SK-N-SH (cell line): ENCODE measurements at places on chromosomes 16 and 17.

DNA sequence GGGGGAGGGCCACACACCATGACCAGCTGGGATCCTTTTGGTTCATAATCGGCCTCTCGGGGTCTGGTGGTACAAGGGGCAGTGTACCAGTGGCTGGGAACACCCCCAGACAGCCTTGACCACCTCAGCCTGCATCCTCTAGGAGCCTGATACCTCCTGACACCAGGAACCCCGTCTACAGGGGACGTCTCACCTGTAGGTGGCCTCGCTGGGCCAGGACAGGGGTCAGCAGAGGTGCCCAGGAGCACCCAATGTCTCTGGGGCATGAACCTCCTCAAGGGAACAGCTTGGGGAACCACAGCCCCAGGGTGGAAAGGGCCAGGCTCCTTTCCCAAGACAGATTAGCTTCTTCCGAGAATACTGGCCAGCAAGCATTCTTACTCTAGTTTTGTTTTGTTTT is 2.5 kb upstream of the METRNL start:
- DNase-seq, result peak; percentile 71

DNA sequence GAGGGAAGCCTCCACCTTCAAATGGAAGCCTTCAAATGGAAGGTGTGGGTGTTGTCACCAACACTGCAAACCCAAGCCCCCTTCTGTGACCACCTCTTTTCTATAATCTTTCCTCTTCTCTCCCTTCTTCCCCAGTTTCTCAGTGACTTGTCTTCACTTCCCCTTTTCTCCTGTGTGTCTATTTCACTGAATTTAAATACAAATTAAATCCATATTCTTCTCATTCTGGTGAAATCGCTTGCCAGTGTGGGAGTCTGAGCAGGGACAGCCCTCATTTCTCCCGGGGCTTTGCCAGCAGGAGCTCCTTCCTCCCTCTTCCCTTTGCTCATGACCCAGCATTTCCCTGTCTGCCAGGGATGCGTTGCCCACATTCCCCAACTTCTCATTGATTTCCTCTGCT is 6.4 kb upstream of the ITGAX start:
- no peak for DNase-seq

DNA sequence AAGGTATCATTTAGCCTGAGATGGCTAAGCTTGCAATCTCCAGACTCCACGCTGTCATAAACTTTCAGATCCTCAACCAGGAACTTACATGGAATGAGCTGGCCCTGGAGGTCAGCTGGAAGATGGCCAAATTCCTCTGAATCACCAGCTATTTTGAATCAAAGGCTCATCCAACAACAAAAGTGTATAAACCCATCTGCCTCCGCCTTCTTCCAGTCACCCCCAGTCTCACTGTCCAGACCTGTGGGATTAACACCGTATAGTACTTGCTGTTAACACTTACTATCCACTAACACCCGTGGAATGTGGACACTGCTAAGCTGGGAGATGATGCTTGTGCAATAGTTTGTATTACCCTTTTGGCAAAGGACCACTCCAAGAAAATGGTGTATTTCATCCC is 1.9 kb upstream of the LCMT1 start:
- no peak for DNase-seq

GRCh38 chr17:10871914-10872313 is 34.0 kb upstream of the PIRT start:
- no peak for DNase-seq

DNA sequence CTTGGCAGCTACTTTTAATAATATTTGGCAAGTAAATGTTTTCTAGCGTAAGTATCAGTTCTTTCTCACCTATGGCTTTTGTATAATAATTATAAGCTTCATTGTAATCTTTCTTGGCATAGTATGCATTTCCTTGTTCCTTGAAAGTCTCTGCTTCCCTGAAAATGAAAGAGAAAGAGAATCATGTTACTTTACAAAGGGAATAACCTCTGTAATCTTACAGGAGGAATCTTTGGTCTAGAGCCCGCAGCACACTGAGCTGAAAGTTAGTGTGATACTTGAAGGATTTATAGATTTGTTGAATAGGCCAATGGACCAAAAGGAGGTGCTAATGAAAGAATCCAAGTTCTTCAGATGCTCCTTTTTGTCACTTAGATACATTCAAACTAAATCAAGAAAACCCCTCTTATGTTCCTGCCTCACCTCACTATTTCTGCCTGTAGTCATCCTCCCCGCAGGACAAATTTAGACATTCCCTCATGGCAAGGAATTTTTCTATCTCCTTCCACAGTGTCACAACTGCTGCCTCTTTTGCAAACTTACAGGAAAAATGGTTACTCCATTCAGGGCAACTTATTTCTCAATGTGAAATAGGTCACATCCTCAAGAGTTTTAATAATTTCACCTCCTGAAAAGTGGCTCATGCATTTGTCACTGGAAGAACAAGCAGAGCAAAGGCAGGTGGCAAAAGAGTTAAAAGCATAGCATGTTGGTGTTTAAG is 16.7 kb downstream of the DNAJC7 start:
- DNase-seq, result no peak

- DNase-seq, result no peak
These were observed 8.6 kb downstream of the DNAAF1 start for GRCh38 chr16:84153660-84154214.

- no peak for DNase-seq
These were observed 11.7 kb downstream of the ZFHX3 start for GRCh38 chr16:73036074-73036826.

DNA sequence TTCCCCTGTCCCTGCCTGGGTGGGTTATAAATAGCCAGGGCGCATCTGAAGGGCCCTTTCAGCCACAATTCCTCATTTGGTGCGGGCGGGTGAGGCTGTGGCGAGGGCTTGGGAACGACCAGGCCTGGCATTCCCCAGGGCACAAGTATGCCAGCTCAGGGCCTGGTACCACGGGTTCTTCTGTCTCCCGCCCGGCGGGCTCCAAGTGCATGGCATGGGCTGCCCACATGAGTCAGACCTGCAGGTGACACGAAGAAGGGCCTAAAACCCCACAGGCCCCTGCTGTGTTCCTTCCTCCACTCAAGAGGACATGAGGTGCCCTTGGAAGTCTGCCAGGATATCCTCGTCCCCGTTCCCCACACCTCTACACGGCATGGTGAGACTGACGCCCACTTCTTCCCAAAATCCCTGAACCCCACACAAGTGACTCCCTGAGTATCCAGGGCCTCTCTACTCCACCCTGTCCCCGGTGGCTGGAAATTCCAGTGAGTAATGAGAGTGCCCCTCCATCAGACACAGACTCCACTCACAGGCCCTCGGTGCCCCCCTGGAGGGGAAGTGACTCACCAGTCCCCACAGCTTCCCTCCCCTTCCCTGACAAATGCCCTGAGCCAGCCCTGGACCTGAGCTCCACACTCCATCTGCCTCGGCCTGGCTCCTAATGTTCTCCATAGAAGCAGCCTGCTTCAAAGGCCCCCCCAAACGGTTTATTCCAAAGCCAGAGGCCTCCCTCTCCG is 68.8 kb downstream of the ABR start:
- peak; percentile 65 for DNase-seq

- no peak for DNase-seq
These were observed 5.1 kb downstream of the PRSS8 start for GRCh38 chr16:31130336-31130891.

DNA sequence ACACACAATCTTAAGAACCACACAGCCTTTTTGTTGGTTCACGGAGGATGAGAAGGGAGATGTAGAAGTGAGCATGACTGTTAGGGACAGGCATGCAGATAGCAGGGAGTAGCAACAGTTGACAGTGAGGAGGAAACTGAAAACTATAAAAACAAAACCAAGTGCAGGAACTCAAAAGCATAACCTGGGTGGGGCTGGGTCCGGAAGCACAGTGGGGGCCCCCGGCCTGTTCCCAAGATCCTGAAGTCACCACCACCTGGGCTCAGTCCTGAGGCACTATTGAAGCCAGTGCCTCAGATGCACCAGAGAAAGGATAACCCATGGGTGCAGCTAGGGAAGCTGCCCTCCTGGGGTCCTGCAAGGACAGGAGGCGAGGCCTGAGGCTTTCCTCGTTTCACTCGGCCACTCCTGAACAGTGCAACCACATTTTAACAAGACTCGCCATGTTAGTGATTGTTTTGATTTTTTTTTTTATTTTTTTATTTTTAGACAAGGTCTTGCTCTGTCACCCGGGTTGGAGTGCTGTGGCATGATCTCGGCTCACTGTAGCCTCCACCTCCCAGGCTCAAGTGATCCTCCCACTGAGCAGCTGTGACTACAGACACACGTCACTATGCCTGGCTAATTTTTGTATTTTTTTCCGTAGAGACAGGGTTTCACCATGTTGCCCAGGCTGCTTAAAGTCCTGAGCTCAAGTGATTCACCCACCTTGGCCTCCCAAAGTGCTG is 27.7 kb upstream of the CBX4 start:
- peak; percentile 19 for DNase-seq

DNA sequence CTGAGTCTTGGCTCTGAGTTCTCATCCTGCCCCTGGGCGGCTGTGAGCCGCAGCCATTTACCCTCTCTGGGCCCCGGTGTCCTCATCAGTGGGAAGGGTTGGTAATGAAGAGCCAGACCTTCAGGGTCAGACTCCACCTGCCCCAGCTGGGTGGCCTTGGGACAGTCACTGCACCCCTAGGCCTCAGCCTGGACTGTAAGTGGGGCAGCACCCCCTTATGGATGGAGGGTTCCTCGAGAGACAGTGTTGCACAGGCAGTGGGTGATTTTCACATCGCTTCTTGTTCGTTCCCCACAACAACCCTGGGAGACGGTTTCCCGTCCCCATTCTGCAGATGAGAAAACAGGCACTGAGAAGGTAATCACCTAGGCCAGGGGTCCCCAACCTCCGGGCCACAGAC is 60.5 kb downstream of the B9D1 start:
- no peak for DNase-seq

DNA sequence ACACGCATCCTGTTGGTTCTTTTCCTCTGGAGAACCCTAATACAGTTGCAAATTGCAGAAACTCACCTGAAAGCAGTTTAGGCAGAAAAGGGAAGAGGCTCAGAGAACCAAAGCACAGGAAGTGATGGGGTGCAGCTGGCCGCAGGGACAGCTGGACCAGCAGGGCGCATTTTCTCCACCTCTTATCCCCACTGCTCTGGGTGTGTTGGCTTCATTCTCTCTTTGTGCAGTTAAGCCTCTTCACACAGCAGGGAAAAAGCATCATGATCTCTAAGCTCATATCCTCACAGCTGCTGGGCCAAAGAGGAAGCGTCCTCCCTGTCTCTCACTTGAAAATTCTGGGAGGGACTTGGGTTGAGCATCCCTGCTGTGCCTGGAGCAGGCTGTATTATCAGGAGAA is 20.0 kb upstream of the LRRC75A start:
- DNase-seq, result no peak

DNA sequence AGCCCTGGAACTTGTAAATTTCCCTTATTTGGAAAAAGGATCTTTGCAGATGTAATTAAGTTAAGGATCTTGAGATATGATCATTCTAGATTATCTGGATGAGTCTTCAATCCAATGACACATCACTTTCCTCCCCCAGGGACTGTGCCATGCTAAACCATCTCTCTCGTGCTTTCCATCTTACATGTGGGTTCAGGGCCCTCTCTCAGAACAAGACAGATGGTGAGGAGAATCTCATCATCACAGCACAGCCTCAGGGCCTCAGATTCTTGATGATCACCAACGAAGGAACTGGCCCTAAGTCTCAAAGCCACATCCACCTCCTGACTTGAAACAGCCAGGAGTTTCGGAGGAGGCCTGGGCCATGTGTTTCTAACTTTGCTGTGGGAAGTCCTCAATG is 78.7 kb downstream of the LITAF start:
- DNase-seq, result no peak

- DNase-seq, result peak; percentile 92
These were observed 1.9 kb upstream of the YBX2 start for GRCh38 chr17:7296189-7296861.

- no peak for DNase-seq
These were observed 9.7 kb downstream of the MRM3 start for GRCh38 chr17:791829-792228.

GRCh38 chr17:559551-560431 is 154.8 kb downstream of the VPS53 start:
- DNase-seq, result no peak

GRCh38 chr16:81765111-81765919 is 13.8 kb upstream of the PLCG2 start:
- no peak for DNase-seq

DNA sequence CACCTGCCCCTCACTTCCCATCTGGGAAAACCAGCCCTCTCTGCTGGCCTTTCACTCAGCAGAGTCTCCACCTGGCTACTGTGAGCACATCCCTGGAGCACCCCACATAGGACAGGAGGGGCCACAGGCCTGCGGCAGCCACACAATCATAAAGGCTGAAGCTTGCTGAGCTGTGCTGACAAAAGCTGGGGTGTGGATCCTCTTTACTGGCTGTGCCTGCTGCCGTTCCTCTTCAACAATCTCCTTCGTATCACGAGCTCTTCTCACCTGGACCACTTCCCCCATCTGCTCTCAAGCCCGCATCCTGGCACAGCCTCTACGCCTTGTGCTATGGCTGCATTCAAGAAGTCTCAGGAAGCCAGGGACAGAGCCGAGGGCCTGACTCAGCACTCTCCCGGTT is 86.1 kb downstream of the ZNF778 start:
- DNase-seq, result no peak

DNA sequence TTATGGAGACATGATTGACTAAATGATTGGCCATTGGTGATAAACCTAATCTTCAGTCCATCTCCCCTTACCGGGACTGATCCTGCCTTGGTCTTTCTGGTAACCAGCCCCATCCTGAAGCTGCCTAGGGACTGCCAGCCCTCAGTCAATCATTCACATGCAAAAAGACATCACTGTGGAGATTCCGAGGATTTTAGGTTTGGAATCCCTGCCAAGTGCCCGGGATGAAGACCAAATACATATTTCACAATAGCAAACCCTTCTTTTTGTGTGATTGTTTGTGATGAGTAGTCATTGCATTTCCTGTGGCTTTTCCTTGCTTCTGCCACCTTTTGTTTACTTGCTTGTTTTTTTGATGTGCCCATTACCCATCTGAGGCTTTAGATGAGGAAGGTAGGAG is 44.0 kb downstream of the EPN2 start:
- no peak for DNase-seq

- DNase-seq, result no peak
These were observed 2.4 kb upstream of the CCL3L1 start for GRCh38 chr17:36198831-36199465.

DNA sequence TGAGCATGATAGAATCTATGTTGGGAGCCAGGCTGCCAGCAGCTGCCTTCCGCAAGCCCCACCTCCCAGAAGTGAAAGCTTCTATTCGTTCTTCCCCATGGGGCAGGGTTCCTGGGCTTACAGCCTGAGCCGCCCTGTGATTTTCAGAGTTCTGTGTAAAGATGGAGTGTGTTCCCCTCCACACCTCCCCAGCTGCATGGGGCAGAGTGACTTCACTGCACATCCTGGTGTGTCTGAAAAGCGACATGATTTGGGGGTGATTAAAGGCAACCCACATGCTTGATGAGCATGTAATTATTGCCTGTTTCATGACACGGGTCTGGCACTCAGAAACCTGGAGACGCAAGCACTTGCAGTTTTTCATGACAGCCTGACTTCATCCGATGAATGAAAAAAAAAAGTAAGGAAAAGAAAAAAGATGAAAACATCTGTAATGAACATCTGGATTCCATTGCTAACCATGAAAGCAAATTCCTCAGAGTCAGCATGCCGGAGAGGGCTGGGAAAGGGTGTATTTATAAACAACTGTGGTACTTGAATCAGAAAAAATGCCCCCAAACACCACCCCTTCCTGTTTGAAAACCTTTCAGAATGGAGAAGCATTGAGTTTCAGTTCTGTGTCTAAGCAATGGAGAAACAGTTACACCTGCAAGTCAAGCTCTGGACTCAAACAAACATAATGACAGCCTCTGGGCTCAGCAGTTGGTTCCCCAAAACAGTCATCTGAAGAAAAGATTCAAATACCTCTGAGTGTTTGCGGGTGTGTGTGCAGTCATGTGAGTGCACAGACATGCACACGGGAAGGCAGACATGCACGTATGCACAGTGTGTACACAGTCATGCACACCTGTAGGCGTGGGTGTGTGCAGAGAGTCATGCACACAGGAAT is 266.0 kb downstream of the ENGASE start:
- DNase-seq, result no peak
